ENCODE measurements at places on chromosomes 5 and 9. TPM values are rescaled to one million over a fixed set of nuclear protein-coding genes. Genes with fewer than 3 reads are reported as not detected.
A peak's percentile ranks its signal among the peaks of the same experiment; 100 is the strongest.

GALNT12 gene
- total RNA-seq, result 2.2 TPM

ZNF782 gene
- 4.4 TPM for total RNA-seq

FBP1 gene
- not detected for total RNA-seq

LTC4S gene
- not detected for total RNA-seq

GPSM1 gene
- 34.1 TPM for total RNA-seq

LSM11 gene
- total RNA-seq, result 5.6 TPM

NUTM2G gene
- total RNA-seq, result not detected

PITX1 gene
- 2.2 TPM for total RNA-seq

RORB gene
- total RNA-seq, result not detected

PAEP gene
- not detected for total RNA-seq

SPINK4 gene
- not detected for total RNA-seq

SLC22A4 gene
- total RNA-seq, result 5.6 TPM

SPATA31C1 gene
- not detected for total RNA-seq

PIP5KL1 gene
- 2.0 TPM for total RNA-seq

OR13J1 gene
- total RNA-seq, result not detected

TSTD2 gene
- total RNA-seq, result 14.6 TPM

ERAP2 gene
- total RNA-seq, result 26.9 TPM

- no peak for DNase-seq
Observed at GRCh38 chr9:117097761-117098160, 317.1 kb downstream of the ASTN2 start.

GRCh38 chr9:91378695-91379127, 17.0 kb upstream of the AUH start:
- DNase-seq, result peak; percentile 43

GRCh38 chr9:110744715-110745384, 76.3 kb downstream of the MUSK start:
- DNase-seq, result peak; percentile 97

DNA sequence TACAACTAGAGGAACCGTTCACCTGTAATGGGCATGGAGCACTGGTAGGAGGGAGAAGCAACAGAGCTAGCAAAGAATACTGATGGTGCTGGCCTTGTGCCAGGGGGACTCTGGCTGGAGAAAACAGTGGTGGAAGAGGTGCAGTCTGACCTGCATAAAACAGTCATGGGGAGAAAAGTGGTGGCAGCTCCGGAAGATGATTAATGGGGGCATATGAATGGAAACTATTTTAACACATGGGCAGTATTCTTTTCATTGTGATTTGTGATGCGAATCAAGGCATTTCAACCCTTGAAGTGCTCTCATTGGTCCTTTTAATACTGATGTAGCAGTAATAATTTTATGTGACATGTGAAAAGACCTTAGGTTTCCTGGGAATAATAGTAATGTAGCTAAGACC, 219.6 kb downstream of the ADAMTS6 start:
- DNase-seq, result peak; percentile 19

DNA sequence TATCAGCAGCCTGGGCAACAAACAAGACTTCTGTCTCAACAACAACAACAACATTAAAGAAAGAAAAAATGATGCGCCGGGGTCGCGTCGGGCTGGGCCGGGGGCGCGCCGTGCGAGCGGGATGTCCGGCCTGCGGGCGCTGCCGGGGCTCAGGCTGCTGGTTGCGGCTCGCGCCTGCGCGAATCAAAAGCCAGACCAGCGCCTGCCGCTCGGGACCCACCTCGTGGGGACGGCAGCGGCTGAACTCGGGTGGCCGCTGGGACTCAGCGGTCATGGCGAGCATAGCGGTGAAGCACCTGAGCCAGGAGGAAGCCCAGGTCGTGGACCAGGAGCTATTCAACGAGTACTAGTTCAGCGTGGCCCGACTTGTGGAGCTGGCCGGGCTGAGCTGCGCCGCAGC, 11.9 kb upstream of the NHP2 start:
- no peak for DNase-seq

DNA sequence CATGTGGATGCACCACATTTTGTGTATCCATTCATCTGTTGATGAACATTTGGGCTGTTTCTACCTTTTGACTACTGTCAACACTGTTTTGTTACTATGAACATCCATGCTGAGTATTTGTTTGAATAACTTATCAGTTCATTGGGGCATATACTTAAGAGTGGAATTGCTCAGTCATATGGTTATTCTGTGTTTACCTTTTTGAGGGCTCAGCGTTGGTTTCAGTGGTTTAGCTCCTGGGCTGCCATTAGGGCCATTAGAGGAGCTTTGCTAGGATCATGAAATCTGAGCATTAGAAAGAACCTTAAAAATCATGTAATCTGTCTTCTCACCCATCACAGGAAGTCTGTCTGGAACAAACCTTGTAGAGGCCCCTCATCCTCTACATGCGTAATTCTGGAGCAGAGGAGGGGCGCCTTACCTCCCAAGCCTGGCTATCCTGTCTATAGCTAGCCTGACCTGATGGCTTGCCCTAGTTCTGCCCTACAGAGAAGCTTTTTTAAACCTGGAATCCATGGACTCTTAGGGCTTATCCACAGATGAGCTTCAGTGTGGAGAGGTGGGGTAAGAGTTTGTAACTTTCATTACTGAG, 92.9 kb downstream of the PDZD2 start:
- no peak for DNase-seq

GRCh38 chr5:178993955-178994579, 1.1 kb downstream of the GRM6 start:
- no peak for DNase-seq

DNA sequence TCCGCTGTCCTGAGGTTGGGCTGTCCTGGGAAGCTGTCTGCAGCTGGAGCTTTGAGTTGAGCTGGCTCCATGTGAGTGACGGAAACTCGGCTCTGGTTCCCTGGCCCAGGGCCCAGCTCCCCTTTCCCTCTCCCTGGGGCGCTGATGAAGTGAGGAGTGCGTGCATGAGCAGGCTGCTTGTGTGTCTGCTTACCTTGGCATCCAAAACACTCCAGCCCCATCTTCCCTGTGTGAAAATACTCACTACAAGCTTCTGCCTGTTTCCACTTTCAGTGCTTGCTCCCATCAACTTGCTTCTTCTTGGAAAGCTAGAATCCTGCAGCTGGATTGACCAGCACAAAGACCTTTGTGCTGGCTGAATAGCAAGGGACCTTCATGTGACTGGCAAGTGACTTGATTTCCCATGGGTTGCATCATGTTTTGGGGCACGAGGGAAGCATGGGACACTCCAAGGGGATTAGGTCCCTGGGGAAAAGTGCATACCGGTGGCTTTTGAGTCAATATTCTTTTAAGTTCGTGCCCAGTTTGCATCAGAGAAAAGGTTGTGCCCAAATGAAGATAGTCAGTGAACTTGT, 198.1 kb downstream of the GADD45G start:
- DNase-seq, result no peak

- peak; percentile 66 for DNase-seq
Observed at GRCh38 chr5:125186911-125187375, 440.5 kb upstream of the ZNF608 start.

GRCh38 chr5:168216989-168217388, 74.5 kb upstream of the WWC1 start:
- DNase-seq, result no peak

DNA sequence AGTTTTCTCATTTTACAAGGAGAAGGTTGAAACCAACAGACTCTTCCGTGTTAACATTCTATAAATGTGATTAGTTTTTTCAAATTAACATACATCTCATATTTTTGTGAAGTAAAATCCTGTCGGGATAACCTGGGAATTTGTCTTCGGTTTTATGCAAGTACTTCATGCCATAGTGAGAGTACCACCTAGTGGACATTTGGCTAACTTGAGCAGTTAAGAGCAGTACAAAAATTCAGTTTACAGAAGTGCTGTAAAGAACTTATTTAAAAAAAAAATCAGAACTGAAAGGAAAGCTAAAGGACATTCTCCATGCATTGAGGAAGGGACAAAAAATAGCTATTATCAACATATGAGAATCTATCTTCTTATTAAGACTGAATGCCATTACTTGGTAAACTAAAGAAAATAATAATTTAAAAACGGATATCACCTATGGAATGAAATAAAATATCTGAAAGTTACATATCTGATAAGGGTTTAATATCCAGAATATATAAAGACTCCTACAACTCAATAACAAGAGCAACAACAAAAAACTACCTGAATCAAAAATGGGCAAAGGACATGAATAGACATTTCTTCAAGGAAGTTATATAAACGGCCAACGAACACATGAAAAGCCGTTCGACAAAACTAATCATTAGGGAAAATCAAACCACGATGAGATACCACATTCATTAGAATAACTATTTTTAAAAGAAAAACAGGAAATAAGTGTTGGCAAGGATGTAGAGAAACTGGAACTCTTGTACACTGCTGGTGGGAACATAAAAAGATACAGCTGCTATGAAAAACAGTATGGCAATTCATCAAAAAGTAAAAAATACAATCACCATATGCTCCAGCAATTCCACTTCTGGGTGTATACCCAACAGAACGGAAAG, 117.0 kb upstream of the GNA14 start:
- peak; percentile 56 for DNase-seq

GRCh38 chr5:126849101-126849678, 72.3 kb downstream of the LMNB1 start:
- no peak for DNase-seq

DNA sequence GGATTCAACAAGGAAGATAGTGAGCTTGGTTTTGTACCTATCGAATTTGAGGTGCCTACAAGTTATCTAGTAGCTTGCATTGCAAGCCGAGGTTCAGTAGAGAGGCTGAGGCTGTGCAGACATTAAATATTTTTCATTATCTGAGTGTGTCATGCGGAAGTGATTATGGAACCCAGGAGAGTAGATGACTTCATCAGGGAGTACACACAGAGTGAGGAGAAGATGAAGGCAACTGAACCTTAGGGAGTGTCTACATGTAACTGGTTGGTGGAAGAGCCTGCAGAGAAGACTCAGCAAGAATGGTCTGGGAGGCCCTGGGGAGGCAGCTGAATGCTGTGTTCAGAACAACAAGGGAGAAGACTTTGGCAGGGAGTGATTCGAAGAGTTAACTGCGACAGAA, 393.9 kb downstream of the ARHGEF28 start:
- no peak for DNase-seq

DNA sequence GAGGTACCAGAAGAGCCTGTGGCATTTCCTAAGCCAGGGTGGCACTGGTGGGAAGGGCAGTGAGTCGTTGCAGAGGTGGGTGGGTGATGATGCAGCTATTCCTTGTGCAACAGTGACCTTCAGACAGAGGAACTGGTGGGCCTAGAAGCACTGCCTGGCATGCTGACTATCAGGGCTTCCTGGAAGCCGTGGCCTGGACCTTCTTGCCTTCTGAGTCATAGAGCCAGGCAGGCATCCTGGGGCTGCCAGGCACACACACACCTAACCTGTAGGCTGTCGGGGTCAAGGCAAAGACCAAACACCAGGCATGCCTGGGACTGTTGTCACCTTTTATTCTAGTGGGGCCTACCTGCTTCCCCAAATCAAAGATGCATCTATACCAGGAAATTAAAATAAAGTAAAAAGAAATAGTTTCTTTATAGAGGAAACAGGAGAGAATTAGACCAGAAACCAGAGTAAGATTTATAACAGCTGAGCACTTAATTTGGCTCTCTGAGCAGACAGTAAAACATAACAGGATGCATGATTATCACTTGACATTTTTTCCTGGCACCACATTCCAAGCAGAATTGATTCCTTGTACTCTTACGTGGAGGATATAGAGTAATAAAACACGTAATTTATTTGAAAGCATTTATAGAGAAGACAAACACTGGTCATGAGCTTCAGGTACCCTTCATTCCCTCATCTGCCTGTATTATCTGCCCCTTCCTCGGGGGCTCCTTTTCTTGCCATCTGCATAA, 25.1 kb downstream of the NANS start:
- peak; percentile 22 for DNase-seq

- DNase-seq, result no peak
Observed at GRCh38 chr9:108707120-108707519, 148.7 kb downstream of the ACTL7B start.

GRCh38 chr9:86940774-86941173, 6.5 kb downstream of the GAS1 start:
- no peak for DNase-seq

DNA sequence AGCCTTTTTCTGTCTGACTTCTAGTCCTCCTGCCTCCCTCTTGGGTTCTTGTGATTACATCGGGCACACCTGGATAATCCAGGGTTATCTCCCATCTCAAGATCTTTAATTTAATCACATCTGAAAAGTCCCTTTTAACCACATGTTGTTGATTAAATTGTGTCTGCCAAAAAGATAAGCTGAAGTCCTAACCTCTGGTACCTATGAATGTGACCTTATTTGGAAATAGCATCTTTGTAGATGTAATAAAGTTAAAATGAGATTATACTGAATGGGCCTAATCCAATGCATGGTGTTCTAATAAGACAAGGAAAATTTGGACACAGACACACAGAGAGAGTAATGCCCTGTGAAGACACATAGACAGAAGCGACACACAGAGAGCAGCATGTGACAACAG, 232.4 kb downstream of the KCTD16 start:
- DNase-seq, result no peak

- peak; percentile 93 for DNase-seq
Observed at GRCh38 chr5:179304466-179304865, 40.8 kb downstream of the ADAMTS2 start.

DNA sequence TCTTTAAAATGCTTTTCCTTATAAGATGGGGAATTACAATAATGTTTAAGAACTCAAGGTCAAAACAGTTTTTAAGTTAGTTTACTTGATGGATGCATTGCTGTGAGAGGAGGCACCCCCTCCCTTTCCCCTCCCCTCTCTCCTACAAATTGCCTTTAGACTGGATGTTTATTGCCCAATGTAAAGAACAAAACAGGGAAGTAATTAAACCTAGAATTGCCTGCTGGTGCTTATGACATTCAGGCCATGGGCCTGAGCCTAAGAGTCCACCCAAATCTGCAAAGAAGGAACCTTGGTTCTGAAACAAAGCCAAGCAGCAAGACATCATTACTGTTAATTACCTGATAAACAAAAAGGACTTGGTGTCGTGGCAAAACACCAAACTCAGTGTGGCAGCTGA, 630.3 kb downstream of the ISL1 start:
- no peak for DNase-seq

DNA sequence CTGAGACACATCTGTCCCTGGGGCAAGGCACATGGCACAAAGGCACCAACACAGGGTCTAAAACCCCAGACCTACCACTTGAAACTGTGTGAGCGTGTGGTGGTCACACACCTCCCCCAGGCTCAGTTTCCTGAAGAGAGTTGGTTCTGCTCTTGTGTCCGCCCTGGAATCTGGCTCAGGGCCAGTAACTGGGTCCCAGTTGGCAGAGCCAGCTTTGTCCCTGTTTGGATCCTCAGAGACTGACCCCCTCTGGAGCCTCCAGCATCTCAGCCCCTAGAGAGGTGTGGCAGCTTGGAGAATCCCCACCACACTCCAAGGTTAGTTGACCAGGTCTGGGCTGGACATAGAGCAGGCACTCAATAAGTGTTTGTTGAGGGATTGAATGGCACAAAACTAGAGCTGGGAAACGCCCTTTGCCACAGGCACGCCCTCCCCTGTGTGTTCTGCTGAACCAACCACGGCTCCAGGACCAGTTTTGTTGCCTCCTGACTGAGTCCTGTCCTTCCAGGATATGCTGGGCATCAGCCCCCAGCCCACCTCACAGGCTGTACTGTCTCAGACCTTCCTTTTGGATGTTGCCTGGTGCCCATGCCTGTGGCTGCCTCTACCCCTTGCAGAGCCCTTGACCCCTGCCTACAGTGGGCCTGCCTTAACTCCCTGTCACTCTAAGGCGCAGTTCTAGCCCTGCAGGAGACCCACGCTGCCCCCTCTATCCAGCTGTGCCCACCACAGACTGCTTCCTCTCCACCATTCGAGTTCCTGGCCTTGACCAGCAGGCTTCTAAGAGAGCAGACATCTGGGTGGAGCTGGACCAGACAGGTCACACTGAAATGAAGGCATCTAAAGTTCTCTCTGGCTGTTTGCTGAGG, 3.8 kb upstream of the PDLIM4 start:
- no peak for DNase-seq

GRCh38 chr5:179112469-179113142, 52.4 kb downstream of the ZNF354C start:
- no peak for DNase-seq

Measured in LHCN-M2 (cell line).